ENCODE measurements at places on chromosomes 2 and 18.

DNA sequence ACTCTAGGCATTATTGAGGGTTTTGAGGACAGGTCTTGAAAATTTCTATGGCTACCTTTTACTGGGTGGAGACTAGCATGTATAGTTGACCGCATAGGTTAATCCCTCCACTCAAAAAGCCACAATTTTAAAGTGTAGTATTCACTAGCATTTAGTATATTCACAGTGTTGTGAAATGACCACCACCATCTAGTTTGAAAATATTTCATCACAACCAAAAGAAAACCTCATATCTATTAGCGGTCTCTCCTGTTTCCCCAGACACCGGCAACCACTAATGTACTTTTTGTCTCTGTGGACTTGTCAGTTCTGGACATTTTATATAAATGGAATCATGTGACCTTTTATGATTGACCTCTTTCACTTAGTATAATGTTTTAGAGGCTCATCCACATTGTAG lies 53.9 kb downstream of the MSH2 start:
- no peak for DNase-seq

GRCh38 chr2:5609201-5609600 lies 83.0 kb upstream of the SOX11 start:
- DNase-seq, result no peak

GRCh38 chr2:118983133-118983532 lies 41.1 kb downstream of the MARCO start:
- no peak for DNase-seq

- DNase-seq, result no peak
These were observed 301.8 kb downstream of the XIRP2 start for GRCh38 chr2:167190053-167190452.

DNA sequence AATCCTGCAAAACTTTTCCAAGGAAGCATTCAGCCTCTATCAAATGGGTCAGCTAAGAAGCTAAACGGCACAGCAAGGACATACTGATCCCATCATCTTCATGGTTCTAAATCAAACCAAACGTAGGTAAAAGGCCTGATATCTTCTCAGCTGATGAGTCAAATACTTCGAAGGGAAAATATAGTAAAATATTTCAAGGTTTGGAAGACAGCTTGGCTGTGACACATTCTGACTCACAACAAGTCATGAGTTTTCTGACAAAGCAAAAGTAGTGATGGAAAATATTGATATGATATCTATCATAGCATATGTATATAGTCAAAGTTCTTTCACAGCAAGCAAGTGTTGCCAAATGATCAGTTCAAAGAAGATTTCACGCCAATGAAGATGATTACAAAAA lies 31.5 kb downstream of the DOCK10 start:
- DNase-seq, result no peak

DNA sequence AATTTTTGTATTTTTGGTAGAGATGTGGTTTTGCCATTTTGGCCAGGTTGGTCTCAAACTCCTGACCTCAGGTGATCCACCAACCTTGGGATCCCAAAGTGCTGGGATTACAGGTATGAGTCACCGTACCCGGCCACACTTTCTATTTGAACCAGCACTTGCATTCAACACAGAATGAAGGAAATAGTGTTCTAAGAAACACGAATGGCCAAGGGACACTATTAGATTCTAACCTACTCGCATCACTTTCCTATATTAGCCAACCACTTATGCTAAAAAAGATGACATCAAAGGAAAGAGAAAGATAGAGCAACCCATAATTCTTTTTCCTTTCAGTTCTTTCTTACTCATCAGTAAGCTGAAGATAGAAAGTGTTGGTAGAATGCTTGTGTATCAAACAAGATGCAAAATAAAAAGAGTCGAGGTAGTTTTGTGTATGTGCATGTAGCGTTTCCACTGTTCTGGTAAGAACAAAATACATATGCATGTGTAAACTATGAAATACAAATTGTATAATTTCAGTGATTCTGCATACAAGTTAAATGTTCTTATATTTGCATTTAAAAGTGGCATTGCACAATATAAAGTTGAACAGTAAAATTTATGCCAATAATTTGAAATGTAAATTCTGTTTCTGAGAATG lies 247.6 kb downstream of the CDCA7 start:
- no peak for DNase-seq

DNA sequence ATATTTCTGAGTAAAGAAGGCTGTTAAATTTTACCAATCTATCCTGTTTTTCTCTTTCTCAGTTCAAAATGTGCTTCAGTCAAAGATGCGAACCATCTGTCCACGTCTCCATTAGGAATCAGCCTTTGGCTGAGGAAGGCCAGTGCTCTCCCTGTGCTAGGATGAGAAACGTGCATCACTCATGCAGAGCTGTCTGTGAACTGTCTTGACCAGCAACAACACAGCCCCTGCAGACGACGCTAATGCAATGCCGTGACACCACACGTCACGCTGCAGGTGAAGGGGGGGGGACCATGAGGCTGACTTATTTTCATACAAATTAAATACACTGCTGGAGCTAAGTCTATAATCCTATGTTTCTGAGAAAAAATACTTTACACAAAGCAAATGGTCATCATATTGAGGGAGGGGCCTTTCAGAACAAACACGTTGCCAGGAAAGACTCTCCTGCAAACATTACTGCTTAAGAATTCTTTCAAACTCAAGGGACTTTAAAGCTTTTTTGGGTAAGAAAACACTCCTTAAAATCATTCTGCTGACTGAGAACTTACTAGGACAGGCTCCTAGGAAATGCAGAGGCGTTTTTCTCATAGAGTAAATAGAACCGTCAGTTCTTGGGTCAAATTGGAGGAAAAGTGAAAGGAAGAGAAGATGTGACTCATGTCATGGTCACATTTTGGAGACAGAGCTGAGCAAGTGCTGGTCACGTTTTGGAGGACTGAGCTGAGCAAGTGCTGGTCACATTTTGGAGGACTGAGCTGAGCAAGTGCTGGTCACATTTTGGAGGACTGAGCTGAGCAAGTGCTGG lies 97.0 kb downstream of the MBP start:
- DNase-seq, result no peak

DNA sequence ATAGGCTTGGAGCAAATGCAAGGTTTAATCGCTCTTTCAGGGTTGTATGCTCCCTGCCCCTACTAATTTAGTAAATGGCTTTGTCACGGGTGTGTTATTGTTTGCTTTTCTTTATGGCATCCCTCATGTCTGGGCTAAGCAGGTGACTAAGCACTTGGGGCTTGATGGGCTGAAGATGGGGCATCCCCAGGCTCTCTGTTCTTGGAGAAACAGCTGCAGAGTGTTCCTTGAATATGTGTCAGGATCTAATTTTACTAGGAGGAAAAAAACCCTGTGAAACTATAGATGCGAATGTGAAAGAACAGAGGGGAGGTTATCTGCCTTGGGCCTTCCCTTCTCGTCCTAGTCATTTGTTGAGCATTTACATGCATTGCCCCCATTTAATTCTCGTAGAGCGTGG lies 94.7 kb upstream of the TAF1B start:
- no peak for DNase-seq

DNA sequence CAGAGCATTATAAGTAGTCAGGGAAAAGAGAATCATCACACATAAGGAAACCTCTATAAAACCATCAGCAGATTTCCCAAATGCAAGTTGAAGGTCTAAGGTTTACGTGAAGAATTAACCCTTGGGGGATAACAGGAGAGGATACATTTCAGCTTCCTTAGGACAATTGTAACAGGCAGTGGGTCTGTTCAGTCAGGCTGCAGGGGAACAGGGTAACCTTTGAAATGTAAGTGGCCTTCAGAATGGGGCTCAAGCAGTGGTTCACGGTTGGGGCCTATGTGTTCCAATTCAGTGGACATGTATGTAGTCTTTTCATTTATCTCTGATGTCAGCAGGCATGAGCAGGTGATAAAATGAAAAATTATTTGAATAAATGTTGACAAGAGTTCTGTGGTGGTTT lies 139.3 kb downstream of the EML6 start:
- DNase-seq, result no peak

- no peak for DNase-seq
These were observed 22.3 kb upstream of the RHOB start for GRCh38 chr2:20424300-20425290.

DNA sequence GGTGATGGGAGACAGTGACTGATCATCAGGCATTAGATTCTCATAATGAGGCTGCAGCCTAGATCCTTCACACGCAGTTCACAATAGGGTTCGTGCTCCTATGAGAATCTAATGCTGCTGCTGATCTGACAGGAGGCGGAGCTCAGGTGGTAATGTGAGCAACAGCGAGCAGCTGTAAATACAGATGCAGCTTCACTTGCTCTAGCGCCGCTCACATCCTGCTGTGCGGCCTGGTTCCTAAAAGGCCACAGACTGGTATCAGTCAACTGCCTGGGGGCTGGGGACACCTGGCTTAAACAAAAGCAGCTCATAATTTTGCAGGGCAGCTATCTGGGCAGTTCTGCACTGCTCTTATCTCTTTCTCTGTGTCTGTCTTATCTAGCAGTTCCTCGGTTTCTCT lies 20.4 kb upstream of the CD226 start:
- DNase-seq, result no peak

DNA sequence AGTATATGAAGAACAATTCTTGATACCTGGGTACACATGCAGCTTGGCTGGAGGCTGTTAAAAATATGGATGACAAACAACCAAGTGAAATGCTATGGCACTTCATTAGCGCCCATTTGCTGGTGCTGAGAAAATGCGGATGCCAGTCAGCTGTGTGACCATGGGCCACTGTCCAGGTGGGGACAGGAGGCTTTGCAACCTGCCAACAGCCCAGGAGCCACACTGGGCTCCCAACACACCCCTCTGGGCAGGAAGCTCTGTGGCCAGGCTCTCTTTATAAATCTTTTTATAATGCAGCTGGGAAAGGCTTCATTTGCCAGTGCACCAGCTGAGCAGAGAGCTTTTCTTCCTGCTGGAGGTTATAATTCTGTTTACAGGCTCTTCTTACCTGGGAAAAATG lies 19.9 kb downstream of the RNF144A start:
- DNase-seq, result no peak

DNA sequence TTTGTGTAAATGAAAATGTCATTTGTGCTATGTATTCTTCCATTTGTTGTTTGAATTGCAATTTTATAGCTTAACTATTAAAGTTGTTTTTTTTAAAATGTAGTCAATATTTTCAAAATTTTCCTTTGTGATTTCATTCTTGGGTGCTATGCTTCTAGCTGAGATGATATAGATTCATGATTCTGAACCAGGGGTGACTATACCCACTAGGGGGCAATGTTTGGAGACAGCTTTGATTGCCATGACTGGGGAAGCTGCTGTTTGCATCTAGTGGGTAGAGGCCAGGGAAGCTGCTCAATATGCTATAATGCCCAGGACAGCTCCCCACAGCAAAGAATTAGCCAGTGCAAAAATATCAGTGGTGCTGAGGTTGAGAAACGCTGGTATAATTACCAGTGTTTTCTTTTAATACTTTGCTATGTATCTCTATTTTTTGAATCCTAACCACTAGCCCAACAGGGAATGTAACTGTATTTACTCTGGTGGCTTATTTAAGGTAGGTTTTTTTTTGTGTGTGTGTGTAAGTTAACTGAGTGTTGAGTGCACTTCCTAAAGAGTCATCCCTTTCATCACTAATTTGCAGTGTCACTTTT lies 99.7 kb downstream of the MEP1B start:
- no peak for DNase-seq

DNA sequence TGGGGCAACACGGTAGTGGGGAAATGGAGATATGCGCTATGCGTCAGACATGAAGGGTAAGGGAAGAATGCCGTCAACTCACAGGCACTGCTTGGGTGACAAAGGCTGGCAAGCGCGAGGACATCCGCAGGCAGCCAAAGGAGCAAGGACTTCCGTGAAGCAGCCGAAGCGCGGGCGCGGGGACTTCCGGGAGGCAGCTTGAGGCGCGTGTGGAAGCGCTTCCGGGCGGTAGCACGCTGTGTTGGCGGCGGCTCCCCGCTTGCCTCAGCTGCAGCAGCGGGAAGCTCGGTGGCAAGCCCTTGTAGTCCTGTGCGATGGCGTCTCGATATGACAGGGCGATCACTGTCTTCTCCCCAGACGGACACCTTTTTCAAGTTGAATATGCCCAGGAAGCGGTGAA lies at the start of gene PSMA8:
TSS of gene PSMA8 (plus strand) at position 218 of the 400 bp plus-strand sequence. CDS start at position 315, 97 bp downstream.
- DNase-seq, result no peak

- DNase-seq, result no peak
These were observed 73.3 kb downstream of the KCNG2 start for GRCh38 chr18:79871026-79871390.

DNA sequence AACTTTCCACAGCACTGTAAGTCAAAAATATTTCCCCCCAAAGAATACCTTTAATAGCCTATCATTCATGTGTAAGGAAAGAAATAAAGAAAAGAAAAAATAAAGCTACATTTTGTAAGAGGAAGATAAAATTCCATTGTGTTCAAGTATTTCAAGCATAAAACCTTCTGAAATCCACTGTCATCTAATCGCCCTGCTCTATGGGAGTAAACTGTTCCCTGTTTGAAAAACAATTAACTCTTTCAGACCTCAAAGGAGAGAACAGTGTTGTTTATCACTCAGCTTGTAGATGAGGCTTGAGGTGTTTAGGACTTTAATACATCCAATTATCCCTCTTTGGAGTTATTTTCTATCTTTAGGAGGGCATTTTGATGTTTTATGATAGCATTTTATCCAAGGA lies 112.2 kb upstream of the REG3G start:
- DNase-seq, result no peak

DNA sequence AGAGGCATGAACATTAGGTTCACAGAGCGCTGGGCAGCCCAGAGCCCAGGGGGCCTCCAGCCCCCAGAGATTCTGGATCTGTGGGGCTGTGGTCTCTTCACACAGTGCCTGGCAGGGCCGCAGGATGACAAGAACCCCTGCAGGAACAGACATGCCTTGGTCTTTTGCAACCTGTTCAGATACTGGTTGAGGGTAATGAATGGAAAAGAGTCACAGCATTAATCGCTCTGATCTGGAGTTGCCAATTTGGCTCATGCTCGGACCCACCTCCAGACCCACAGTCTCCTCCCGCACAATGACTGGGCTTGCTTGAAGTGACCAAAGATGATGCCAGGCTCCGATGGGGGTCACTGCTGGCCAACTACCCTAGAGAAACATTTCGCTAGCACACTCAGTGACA lies 229.4 kb upstream of the SMAD2 start:
- no peak for DNase-seq

- DNase-seq, result no peak
These were observed 81.9 kb downstream of the CCDC93 start for GRCh38 chr2:117931978-117932377.

DNA sequence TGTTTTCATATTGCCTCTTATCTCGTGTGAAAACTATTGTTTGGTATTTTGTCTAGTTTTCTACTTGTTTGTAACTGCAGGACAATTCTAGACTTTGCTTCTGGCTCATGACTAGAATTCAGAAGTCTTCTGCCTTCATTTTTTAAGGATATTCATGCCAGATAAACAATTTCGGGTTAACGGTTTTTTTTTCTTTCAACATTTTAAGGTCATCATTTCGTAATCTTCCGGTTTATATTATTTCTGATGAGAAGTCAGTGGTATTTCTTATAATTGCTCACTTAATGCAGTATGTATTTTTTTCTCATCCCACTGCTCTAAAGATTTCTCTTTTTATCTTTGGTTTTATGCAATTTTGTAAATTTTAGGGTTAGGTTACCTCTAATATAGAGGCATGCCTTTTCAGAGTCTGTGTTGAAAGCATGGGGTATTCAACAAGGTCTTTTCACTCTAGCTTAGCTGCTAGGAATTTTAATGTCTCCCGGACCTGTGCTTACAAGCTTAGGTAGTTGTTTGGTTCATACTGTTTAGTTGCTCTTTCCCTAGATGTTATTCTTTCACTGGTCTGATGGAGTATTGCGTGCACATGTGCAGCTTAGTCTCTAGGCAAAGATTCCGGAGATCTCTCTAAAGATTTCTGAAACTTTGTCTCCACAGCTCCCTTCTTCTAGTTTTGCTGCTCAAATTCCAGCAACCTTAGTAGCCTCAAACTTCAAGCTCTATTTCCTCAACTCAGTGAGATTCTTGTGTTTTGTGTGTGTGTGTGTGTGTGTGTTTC lies 198.1 kb downstream of the MCFD2 start:
- no peak for DNase-seq
